ENCODE measurements at places on chromosomes 1 and 21. TPM values are rescaled to one million over a fixed set of nuclear protein-coding genes. Genes with fewer than 3 reads are reported as not detected.
A peak's percentile ranks its signal among the peaks of the same experiment; 100 is the strongest.

Gene KRTAP20-1
- total RNA-seq, result not detected

Gene NBPF10
- total RNA-seq, result 0.84 TPM

GRCh38 chr1:241451956-241452355 lies 67.6 kb downstream of the FH start:
- DNase-seq, result no peak

DNA sequence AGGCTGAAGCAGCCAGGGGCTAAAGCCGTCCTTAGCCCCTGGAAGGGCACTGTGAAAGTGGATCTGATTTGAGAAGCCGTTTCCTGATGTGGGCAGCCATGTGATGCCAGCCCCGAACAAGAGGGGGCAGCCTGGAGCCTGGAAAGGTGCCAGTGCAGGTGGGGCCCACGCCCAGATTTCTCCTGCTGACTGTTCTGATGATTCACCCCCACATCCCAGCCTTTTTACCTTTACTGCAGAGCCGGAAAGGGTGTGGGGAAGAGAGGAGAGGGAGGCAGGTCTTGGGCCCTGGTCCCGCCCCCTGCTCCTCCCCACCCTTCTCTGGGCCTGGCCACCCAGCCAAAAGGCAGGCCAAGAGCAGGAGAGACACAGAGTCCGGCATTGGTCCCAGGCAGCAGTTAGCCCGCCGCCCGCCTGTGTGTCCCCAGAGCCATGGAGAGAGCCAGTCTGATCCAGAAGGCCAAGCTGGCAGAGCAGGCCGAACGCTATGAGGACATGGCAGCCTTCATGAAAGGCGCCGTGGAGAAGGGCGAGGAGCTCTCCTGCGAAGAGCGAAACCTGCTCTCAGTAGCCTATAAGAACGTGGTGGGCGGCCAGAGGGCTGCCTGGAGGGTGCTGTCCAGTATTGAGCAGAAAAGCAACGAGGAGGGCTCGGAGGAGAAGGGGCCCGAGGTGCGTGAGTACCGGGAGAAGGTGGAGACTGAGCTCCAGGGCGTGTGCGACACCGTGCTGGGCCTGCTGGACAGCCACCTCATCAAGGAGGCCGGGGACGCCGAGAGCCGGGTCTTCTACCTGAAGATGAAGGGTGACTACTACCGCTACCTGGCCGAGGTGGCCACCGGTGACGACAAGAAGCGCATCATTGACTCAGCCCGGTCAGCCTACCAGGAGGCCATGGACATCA lies at the start of gene SFN:
TSS of gene SFN (plus strand) at position 369 of the 904 bp plus-strand sequence. CDS start at position 433, 64 bp downstream.
- DNase-seq, result no peak

DNA sequence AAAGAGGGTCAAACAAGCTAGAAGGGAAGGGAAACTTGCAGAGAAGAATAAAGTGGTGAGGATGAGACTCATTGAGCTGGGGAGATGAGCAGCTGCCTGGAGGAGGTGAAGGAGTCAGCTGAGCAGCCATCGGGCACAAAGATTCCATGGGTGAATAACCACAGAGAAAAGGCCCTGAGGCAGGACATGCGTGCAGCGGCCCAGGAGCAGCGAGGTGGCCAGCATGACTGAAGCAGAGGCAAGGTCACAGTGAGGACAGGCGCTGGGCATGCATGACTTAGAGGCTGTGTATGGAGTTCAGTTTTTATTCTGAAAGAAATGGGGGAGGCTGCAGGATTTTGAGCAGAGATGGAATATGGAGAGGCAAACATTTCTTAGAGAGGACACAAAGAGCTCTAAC lies 24.9 kb downstream of the OLFML2B start:
- peak; percentile 94 for DNase-seq

DNA sequence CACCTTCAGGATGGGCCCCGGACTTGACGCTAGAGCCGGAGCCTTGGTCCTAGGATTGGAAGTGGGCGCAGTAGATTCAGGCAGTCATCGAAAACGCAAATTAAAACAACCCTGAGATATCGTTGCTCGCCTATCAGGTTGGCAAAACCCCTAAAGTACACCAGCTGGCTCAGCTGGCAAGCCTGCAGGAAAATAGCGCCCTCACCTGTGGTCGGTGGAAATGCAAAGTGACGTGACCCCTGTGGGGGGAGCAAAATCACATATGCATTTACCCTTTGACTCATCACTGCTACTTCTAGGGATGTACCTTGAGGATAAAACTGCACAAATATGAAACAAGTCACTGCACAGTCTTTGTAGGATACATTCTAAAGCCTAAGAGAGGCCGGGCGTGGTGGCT lies 170.3 kb upstream of the TMEM51 start:
- no peak for DNase-seq

Data from RPMI7951 (cell line).